ENCODE measurements at places on chromosomes 3 and 15. TPM values are rescaled to one million over a fixed set of nuclear protein-coding genes. Genes with fewer than 3 reads are reported as not detected.

TNFSF10 gene
- total RNA-seq: 33.6 TPM

WNT5A gene
- not detected for total RNA-seq

RBM15B gene
- 14.6 TPM for total RNA-seq

HGD gene
- 3.4 TPM for total RNA-seq

PRC1 gene
- total RNA-seq: 158 TPM

All from activated T-helper 17 cell treated with anti-CD3 and anti-CD28 coated beads, Interleukin-2, amount 50 U/mL, for 72 hours (primary cell).